ENCODE measurements at places on chromosomes 2 and 18.

DNA sequence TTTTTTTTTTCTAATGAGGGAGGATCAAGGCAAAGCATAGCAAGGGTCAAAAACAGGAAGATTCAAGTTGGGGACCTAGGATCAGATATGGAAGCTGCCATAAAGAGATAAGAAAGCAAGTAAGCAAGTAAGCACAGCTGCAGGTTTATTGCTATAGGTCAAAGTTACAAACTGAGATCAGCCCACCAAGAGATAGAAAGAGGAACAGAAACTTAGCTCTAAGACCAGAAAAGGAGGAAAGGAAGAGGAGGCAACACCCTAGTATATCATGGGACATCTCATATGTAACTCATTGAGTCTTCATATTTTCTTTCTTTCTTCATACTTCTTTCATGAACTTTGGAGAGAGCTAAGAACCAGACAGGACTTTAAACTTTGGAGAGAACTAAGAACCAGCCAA, 295.9 kb upstream of the CRIM1 start:
- no peak for DNase-seq

GRCh38 chr18:2027756-2028155, 543.5 kb downstream of the METTL4 start:
- DNase-seq, result no peak

DNA sequence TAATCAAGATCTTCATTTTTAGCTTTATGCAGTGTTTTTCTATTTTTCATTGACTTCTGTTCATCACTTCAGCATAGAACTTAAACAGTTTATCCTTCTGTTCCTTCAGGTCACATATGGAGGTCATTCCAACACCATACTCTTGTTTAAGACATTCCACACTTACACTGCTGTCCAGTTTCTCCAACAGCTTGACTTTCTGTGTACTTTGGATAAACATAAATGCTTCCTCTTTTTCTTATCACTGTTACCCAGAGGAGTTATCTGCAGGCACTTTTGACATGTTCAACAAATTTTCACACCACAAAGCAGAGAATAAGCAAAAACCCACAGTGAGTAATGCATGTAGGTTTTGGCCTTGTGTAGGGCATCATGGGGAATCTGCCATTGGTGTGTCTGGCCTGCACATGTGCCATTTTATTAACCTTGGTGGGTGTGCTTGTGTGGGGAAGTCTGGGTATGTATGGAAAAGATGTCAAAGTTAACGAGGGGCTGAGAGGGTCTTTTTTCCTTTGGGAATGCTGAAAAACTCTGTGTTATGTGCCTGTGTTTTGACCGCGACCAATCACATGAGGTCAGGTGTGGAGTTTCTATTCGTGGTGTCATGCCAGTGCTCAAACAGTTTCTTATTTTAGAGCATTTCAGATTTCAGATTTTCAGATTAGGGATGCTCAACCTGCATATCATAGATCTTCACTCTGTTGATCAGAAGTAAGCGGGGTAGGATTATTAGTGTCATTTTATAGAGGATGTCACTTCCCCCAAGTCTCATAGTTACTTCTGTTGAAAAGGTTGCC, 53.9 kb upstream of the ACVR1 start:
- no peak for DNase-seq

- no peak for DNase-seq
Measured at GRCh38 chr2:182240862-182241371, 185.9 kb downstream of the PDE1A start.

- DNase-seq, result no peak
Measured at GRCh38 chr2:219500135-219500534, 1.4 kb downstream of the GMPPA start.

- no peak for DNase-seq
Measured at GRCh38 chr2:216765761-216766262, 70.5 kb upstream of the IGFBP5 start.

DNA sequence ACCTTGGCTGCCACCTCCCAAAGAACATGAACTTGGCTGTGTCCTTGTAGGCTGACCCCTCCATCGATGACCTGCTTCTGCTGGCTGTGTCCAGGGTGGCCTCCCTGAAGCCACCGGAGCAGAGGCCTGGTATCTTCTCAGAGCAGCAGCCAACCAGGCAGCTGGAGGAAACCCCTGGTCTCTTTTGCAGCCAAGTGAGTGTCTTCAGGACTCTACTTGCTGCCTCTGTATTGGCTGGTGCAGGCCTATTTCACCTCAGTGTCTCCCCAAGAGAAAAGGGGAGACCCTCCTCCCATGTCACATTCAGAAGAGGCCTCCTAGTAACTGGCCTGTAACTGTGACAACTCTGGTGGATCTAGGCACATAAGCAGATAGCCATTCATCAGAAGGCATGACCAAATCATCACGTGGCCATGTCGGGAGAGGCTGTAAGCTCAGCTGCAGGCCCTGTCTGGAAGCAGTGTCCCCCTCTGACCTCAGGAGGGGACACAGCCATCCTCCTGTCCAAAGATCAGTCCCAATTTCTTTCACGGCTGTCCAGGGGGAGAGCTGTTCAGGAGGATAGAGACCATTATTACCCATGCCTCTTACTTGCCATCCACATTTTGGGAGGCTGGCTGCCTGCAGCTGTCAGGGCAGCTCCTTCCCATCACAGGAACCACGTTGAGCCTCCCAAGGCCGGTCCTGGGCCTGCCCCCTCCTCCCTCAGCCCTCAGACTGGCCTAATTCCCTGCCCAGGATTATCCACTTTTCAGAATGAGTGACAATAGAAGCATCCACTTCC, 20.9 kb upstream of the ROCK2 start:
- no peak for DNase-seq

GRCh38 chr2:3633089-3633981, 24.7 kb upstream of the ALLC start:
- DNase-seq, result no peak

Measured in nucleus accumbens (tissue), 56 donors.